H54 (cell line): ENCODE measurements at places on chromosomes 13 and 19.

- DNase-seq, result no peak
Measured at GRCh38 chr19:56114051-56114777, 6.9 kb downstream of the ZNF787 start.

- DNase-seq, result no peak
Measured at GRCh38 chr13:56906909-56907308, 233.8 kb upstream of the PRR20A start.

DNA sequence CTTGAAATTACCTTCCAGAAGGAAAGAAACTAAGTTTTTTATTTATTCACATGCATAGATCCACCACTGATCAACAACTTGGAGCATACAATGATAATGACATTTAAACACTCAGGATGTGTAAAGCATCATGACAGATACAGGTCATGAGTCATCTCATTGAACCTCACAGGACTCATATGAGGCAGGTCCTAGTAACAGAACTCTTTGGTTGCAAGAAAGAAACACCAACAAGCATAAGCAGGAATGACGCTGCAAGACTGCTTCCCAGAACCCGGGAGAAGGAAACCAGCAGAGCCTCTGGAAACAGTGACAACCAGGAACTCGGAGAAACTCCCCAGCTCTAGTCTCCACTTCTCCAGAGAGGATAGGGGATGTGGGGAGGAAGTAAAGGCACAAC, 60.8 kb upstream of the IPO5 start:
- peak; percentile 51 for DNase-seq

- no peak for DNase-seq
Measured at GRCh38 chr19:47230054-47230920, 712 bp downstream of the BBC3 start.

- DNase-seq, result no peak
Measured at GRCh38 chr13:35808846-35809245, 322.3 kb downstream of the DCLK1 start.

DNA sequence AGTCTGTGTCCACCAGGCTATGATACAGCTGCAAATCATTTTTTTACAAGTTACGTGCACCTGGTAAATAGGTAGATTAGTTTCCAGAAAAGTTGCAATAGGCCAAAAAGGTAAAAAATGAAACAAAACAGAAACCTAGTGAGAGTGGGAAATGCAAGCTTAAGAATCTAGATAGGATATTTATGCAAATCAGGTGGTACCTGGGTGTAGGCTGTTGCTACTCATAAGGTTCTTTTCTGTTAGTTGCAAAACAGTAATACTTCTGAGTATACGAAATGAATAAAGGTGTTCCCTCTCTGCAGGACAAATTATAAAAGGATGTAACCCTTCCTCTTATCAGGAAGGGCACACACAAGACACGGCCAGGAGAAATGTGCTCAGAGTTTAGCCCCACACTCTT, 97.9 kb downstream of the UGGT2 start:
- DNase-seq, result no peak

DNA sequence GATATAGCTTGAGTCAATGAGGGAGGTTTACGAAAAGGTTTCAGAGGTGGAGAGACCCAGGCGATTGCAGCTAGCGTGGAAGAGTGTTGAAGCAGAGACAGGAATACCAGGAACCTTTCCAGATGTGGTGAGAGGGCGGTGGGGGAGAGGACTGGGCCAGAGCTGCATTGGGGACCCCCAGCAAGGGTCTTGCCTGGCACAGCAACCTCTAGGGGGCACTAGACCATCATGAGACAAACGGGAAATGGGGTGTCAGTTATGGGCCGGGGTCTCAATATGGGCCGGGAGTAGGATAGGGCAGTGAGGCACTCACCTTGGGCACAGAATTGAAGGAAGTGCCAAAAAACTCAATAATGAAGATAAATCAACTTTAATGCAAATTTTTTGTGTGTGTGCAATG, 2.1 kb upstream of the LRP3 start:
- no peak for DNase-seq

- no peak for DNase-seq
Measured at GRCh38 chr13:75762076-75762937, 126.2 kb downstream of the LMO7 start.
